ENCODE measurements at places on chromosomes 6 and 20.

DNA sequence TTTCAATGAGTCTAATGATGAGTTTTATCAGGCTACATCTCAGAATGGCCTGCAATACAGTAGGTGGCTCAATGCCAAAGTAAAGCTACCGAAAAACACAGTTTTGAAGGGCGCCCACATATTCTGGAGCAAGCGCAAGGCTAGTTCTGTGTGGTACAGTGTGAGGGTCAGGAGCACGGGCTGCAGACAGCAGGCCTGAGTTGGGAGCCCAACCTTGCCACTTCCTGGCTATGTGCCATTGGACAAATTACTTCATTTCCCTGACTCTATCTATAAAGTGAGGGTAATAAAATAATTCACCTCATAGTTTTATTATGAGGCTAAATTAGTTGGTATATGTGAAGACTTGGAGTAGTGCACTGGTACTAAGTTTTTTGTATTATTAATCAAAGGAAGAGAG, 150.7 kb downstream of the OPN5 start:
- no peak for DNase-seq

DNA sequence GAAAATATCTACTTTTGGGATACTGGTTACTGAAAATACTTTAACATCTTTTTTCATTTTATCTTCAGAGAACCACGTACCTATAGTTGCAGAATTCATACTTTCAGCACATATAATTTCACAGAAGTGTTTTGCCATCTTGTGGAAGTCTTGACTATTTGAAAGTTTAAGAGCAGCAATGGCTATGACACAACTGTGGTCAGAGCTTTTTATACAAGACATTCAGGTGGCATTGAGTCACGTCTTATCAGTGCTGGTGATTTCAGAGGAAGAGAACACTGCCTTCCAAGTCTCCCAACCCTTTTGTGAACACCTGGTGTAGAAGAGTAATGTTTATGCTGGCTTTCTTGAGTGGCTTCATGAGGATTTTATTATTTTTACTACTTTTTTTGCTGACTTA, 171.6 kb downstream of the ARID1B start:
- no peak for DNase-seq

DNA sequence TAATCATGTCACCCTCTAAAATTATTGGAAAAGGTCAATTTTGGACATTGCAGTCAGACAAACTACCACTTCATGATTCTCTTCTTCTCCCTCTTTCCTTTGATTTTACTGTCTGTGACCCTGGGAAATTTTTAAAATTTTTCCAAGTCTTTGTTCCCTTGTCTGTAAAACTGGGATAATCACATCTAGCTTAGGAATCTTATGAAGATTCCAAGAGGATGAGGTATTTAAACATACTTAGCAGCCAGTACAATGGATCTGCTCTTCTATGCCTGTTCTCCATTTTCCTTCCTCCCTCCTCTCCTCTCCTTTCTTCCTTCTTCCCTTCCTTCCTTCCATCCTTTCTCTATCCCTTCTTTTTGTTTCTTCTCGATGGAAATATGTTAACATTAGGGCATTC, 651.6 kb upstream of the MARCKS start:
- DNase-seq = no peak

GRCh38 chr6:16802071-16802470, 40.8 kb upstream of the ATXN1 start:
- DNase-seq = no peak

DNA sequence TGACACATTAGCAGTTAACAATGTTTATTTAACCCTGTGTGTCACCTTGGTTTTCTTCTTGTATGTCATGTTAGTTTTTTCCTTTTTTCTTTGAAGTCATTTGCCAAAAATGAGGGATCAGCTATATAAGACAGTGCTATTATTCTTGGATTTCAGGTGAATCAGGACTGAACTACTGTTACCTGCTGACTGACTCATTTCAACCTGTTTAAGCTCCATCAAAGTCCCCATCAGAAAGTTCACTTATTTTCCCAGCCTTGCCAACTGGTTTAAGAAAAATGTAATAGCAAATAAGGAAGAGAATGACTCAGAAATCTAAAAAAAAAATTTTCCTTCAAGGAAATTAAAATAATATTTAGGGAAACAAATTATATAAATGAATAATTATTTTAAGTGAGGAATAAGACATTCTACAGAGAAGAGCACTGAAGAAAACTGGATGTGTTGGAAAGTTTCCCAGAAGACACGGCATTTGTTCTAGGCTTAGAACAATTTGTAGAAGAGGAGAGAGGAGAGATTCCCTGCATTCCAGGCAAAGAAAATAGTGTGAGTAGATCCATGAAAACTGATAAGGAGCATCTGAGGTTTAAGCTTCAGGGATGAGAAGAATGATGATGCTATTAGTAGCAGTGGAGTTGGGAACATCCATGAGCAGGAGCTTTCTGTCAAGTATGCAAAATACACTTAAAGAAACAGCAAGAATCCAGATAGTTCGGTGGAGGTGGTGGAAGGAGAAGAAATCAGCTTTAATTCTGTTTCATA, 84.9 kb upstream of the SIM1 start:
- no peak for DNase-seq

GRCh38 chr20:15379681-15380296, 1042.4 kb upstream of the FLRT3 start:
- DNase-seq = no peak

GRCh38 chr6:44662461-44663121, 275.1 kb downstream of the CDC5L start:
- no peak for DNase-seq

- DNase-seq = peak; percentile 20
Observed at GRCh38 chr20:54017846-54018245, 52.5 kb downstream of the BCAS1 start.

DNA sequence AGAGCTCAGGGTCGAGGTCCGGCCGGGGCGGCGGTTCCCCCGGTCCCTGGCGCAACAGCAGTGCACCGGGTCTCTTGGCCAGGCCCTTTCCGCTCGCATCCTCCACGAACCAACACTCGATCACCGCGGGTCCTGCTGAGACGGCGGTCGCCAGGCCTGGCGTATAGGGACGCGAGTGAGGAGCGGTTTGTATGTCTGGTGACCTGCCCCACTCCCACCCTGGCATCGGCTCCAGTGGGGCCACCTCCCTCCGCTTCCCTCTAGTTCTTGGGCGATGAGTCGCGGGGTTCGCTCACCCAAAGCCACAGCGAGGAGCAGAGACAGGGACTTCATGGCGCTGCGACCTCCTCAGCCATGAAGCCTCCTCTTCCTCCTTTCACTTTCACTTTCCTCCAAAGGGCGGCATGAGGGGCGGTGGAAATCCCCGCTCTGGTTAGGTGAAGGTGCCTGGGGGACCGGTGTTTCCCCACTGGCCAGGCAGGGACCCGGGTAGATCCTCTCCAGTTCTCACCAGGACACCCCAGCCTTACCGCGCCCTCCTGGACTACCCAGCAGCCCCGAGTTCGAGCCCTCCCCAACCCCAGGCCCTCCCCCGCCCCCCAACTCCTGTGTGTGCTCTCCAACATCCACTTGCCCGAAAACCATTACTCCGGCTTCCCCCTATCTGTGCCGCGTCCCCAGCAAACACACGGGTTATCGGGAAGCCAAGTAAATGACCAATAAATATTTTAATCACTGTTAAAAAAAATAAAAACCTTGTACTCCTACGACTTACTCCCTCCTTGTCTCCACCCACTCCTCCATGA, at the start of gene TAPBP:
Gene TAPBP, minus strand, starts transcription at position 370 of the 806 bp plus-strand sequence. Its CDS starts 37 bp downstream, at position 333.
- DNase-seq = peak; percentile 53

DNA sequence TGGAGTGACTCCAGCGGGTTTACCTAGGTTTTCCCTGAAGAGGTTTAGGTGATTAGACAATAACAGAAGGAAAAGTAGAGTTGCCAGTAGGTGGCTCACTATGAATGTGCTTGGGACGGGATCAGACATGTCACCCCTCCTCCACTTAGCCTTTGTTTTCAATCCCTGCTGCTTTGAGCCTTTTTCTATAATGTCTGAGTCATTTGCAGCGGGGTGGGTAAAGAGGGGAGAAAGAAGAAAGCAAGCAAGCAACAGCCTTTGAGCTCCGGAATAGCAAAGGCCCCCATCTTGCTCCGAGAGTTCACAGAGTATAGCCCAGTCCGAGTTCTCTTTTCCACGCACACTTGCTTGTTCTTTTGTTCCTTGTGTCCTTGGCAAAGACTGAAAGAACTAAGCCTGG, 129.1 kb downstream of the PACRG start:
- DNase-seq = peak; percentile 93

DNA sequence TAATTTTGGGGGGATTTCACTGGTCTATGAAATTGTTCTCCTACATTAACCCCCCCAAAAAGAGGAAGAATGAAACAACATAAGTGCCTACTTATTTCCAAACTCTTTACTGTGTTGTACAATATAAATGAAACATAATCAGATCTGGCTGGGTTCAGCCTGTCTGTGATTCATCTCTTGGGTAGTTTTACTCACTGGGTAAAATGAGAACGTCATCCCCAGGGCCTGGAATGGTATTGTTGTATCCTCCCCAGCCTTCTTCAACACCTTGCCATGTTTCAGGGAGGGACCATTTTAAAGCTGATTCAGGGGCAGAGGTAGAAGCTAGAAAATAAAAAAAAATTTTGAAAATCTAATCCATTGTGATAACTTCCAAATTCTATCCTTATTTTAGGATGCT, 256.7 kb downstream of the PKHD1 start:
- no peak for DNase-seq

- DNase-seq = no peak
Observed at GRCh38 chr6:137162692-137163306, 10.6 kb downstream of the IL22RA2 start.

Measured in midbrain (tissue), 1 donor.